Fibroblast of skin of left biceps (primary cell): ENCODE measurements at places on chromosomes 2 and 18.
A peak's percentile ranks its signal among the peaks of the same experiment; 100 is the strongest.

GRCh38 chr2:121382744-121383143 lies 97.7 kb upstream of the TFCP2L1 start:
- no peak for DNase-seq

DNA sequence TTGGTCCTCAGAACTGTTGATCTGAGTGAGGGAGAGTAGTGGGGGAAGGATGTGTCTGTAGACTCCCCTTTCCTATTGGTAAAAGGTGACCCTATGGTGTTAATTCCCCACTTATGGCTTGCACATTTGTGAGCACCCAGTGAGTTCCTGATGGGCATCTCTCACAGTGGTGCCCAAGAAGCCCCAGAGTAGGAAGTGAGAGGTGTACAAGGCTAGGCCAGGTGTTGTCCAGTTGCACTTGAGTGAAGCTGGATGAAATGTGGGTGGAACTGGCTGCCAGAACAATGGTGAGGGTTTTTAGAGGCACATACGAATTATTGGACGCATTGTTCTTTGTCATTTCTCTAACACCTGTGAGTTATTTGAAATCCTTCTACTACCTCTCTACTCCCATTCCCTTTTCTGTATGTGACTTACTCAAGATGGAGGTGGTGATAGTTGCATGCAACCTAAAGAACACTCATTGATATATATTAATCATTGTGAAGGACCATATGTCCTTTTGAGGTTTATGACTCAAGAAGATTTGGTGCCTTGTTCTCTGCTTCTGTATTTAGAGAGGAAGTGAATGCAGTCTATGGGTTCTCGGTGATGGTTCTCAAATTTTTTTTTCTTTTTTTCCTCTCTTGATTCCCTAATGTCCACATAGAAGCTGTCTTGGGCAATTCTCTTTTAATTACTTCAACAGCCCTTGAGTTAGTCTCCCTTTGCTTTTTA lies 162.7 kb downstream of the FSHR start:
- DNase-seq, result no peak

DNA sequence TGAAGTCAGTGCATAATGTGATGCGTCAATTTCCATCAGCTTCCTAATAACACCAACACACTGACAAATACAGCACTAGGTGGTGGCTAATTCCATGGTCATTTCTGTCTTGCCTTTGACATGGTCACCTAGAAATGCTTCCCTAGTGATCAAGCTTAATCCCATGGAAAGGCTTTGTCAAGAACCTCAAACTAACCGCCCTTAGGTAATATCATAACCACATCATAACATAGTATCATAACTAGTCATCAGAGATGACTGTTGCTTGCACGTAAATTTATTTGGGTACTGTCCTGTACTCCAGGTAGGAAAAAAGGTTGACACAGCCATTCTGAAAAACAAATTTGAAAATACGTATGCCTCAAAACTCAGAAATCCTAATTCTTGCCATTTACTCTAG lies 471.8 kb downstream of the IRS1 start:
- DNase-seq, result no peak

- peak; percentile 35 for DNase-seq
These were observed 20.0 kb upstream of the RESP18 start for GRCh38 chr2:219352448-219353023.
